ENCODE measurements at places on chromosomes 12 and 14.

DNA sequence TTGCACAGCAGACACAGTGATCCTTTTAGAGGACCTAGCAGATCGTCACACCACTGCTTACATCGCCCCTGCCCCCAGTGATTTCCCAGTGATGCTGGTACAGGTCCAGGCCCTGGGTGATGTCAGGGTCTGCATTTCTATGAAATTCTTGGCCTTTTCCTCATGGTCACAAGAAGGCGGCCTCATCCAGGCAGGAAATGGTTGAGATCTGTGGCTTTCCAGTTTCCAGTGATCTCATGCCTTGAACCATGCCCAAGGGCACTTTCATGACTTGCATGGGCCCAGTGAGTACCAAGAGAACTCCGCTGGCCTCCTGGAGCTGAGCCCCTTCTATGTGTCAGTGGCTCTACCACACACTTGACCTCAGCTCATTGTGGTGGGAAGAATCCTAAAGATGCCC lies 41.9 kb upstream of the BDKRB2 start:
- DNase-seq, result no peak

GRCh38 chr12:121390856-121391255 lies 9.1 kb upstream of the RNF34 start:
- no peak for DNase-seq

GRCh38 chr14:51507906-51508511 lies 143.7 kb upstream of the FRMD6 start:
- DNase-seq, result peak; percentile 99

DNA sequence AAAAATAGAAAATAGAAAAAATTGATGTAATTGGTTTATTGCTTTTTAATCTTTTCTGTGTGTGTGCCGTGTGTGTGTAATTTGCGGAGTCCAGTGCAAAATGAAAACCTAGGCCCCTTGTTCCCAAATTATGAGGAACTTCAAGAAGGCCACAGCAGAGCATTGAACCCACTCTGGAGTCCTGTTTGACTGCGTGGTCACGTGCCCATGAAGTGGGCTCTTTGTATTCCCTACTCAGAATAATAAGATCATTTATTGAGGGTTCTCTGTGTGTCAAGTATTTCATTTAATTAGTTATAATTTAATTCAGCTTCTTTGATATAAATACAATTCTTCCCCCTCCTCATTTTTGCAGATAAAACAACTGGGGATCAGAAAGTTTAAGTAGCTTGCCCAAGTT lies 12.3 kb upstream of the NINJ2 start:
- DNase-seq, result no peak

- no peak for DNase-seq
Observed at GRCh38 chr12:90954921-90955320, at the start of gene CCER1. CCER1 (minus strand) TSS chr12:90955176; CDS start chr12:90954742, 434 bp downstream.

DNA sequence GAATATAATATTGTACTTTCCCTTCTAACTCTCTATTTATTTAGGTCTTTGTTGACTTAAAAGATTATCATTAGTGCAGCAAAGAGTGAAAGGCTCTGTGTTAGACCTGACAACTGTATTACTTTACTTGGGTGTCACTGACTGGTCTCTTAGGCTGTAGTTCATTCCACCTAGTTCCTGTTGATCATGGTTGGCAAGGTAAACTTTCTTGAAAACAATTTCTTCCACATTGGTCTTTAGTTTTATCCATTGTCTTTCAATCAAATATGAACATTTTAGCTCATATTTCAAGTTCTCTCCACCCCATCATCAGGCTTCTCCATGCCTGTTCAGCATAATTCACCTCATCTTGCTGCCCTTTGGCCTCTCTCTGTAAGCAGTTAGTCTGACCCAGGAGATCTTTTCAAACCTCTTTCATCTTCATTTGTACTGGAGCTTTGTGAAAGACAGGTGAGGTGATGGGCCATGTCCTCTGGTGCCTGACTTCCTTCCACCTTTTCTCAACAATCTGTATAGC lies 32.1 kb upstream of the PPM1H start:
- no peak for DNase-seq

DNA sequence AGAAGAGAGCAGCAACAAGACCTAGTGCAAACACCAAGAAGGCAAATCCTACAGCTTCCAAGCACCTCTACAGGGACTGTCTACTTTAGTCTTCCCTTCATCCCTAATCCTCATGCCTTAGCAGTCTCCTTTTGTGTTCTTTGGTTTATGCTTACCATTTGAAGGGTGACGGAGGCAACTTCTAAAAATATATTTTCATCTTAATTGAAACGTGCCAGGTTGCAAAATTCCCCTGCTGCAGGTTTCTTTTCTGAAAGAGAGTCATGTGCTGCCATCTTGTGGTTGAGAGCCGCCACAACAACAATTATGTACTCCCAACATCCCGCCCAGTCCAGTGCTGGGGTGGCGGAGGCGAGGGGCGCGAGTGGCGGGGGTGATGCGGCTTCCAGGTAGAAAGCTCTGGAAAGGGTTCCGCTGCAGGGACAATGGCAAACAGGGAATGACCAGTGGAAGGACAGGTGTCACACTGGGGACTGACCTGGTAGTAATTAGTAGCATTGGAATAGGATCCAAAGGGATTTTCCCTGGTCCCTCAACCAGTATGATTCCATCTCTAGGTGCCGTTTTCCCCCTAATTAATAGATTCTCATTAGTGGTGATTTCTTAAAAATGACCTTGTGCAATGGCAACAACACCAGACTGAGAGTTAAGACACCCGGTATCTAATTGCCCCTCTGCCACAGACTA lies 80.3 kb upstream of the GNG2 start:
- peak; percentile 70 for DNase-seq

- no peak for DNase-seq
Observed at GRCh38 chr12:94089891-94090290, 58.5 kb upstream of the PLXNC1 start.

- no peak for DNase-seq
Observed at GRCh38 chr14:96514694-96515093, 12.5 kb downstream of the PAPOLA start.

GRCh38 chr12:115374480-115375185 lies 690.7 kb upstream of the TBX3 start:
- DNase-seq, result no peak

DNA sequence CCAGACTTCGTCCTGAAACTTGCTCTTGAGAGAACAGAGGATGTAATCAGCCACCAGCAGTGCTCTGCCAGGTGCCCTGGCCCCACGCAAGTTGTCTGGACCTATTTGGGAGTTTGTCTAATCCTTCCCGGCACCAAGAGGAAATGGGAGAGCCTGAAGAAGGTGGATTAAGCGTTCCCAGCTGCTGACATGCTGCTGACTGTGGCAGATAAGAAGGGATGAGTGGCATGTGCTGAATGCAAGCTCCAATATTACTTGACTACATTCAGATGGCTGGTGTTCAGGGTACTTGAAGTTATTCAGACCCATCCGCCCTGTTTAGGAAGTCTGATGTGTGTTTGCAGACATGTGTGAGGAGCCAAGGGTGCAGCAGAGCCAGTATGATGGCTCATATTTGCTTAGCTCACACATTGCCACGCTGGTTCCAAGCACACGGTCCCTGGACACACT lies 440.6 kb upstream of the CCDC196 start:
- DNase-seq, result no peak

- DNase-seq, result no peak
Observed at GRCh38 chr12:52063981-52064649, 5.7 kb upstream of the ATG101 start.

GRCh38 chr12:12017798-12018197 lies 52.9 kb upstream of the BCL2L14 start:
- no peak for DNase-seq

DNA sequence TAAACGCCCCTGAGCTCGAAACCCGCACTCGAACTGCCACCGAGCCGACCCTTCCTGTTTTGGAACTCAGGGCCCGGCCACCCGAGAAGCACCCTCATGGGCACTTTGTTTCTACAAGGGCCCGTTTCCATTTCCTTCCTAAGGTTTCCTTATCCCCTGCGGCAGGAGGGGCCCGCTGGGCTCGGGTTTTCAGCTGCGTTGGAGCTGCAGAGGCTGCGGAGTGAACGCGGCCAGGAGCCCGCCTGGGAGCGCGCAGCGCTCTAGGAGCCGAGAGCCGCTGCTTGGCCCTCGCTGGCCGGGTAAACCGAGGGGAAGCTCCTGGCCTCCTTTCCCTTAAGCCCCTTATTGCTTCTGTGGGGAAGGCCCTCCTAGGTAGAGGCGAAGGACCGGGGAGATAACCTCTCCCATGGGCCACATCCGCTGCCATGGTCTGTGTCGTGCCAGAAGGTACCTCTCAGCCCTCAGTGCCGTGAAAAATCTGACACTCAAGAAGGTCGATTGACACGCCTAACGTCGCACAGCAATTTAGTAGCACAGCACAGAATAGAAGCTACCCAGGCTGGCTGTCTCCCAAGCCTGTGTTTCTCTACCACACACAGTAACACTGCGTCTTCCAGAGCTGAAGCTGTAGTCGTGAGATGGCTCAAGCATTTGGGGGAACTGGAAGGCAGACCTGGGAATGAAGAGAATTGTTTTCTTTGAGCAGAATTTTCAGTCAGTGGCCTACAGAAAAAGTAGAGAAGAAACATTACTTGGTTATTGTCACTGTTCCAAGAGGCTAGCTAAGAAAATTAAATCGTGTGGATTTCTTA lies 12.9 kb upstream of the CALM1 start:
- DNase-seq, result peak; percentile 89
